ENCODE measurements at places on chromosomes 16 and 17. TPM values are rescaled to one million over a fixed set of nuclear protein-coding genes. Genes with fewer than 3 reads are reported as not detected.

FOXO3B gene
- total RNA-seq: 3.0 TPM

CX3CL1 gene
- 13.3 TPM for total RNA-seq

SCARF1 gene
- total RNA-seq: 131 TPM

VPS9D1 gene
- 16.9 TPM for total RNA-seq

MRM1 gene
- total RNA-seq: 3.5 TPM

TENT4B gene
- total RNA-seq: 10.0 TPM

BICDL2 gene
- total RNA-seq: not detected

ZDHHC7 gene
- 72.6 TPM for total RNA-seq

PTX4 gene
- total RNA-seq: 0.18 TPM

COQ9 gene
- 27.8 TPM for total RNA-seq

TBC1D3E gene
- total RNA-seq: not detected

HOXB3 gene
- total RNA-seq: 17.7 TPM

SMG1 gene
- total RNA-seq: 53.0 TPM

ABCC3 gene
- total RNA-seq: 1.1 TPM

GRCh38 chr17:37191219-37191618 lies 184.6 kb upstream of the C17orf78 start:
- no peak for DNase-seq

DNA sequence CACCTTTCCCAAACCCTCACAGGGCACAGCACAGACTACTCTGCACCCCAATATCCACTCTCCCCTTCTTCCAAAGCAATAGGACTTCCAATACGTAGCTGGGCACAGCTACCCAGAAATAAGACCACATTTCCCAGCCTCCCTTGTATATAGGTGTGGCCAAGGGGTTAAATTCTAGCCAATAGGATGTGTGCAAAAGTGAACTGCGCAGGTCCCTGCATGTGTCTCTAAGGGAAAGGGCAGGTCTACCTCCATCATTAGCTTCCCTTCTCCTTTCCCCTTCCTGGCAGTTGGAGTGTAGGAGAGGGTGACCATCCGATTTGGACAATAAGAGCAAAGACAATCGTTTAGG lies 25.5 kb upstream of the SNN start:
- no peak for DNase-seq

DNA sequence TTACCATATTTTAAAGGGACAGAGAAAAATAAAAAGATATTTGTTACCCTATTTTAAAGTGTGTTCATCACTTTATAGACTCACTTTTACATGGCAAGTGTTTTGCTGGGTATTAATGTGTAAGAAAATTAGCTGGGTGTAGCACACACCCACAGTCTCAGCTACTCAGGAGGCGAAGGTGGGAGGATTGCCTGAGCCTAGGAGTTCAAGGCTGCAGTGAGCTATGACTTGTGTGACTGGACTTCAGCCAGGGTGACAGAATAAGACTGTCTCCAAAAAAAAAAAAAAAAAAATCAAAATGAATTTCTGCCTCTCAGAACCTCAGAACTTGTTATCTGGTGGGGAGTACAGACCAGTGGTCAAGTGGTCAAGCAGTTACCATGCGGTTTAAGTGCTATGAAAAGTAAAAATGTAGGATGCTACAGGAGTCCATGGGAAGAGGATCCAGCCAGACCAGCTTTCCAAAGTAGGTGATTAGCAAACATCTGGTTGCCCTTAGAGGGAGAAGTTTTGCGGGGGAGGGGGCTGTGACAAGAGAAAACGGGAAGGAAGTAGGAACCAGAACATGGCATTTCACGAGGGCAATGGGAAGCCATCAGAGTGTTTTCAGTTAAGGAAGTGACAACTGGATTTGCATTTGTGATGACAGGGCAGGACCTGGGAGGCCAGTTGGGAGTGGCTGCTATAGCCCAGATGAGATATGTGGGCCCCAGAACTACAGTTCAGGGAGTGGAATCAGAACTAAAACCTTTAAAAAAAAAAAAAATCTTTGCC lies 13.9 kb downstream of the CNEP1R1 start:
- DNase-seq: no peak

GRCh38 chr17:36730857-36731490 lies 129.6 kb downstream of the MRM1 start:
- DNase-seq: no peak

- DNase-seq: no peak
Observed at GRCh38 chr17:35542990-35543389, 5.5 kb upstream of the SLFN12L start.

GRCh38 chr17:9020824-9021157 lies 519 bp upstream of the NTN1 start:
- DNase-seq: no peak

- no peak for DNase-seq
Observed at GRCh38 chr16:62392698-62393097, 356.5 kb upstream of the CDH8 start.

- DNase-seq: peak; percentile 80
Observed at GRCh38 chr17:80789356-80789902, 202.2 kb upstream of the CHMP6 start.

- DNase-seq: no peak
Observed at GRCh38 chr17:45132572-45133463, 503 bp upstream of the PLCD3 start.

DNA sequence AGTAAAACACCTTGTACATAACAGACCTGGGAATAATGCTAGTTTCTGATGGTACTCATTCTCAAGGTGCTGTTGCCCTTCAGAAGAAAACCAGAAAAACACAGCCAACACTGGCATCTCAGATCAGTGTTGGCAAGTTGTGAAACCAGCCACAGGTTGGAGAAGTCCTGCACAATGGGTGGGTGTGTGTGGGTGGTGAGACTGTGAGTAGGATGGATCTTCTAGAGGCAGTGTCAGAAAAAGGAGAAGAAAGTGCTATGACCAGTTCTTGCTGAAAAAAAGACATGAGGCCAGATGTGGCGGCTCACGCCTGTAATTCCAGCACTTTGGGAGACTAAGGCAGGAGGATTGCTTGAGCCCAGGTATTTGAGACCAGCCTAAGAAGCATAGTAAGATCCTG lies 35.2 kb upstream of the SMIM36 start:
- DNase-seq: no peak

- no peak for DNase-seq
Observed at GRCh38 chr17:69593351-69593715, 178.8 kb downstream of the MAP2K6 start.

DNA sequence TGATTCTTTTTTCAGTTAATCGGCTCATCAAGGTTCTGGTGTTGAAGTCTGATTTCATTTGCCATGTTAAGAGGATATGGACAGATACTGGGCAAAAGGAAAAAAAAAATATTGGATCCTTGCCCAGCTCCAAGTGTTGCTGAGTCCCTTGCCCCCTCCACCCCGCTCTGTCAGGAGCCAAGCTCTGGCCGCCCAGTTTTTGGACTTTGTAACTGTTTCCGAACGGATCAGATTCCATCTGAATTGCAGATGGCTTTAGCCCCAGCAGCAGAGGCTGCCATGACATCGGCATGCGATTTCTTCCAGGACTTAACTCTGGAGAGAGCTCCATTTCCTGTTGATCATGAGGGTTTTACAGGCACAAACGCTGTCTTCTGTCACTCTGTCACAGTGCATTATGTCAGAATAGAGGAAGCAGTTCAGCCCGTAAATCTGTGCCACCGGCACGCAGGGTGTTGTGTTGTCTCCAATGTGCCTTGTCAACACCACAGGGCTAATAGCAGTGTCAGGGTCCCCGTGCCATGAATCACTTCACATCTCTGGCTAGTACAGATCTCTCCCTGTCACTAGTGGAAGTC lies 615.6 kb downstream of the MAF start:
- DNase-seq: no peak

GRCh38 chr17:35423761-35424160 lies 8.5 kb downstream of the SLFN12 start:
- DNase-seq: no peak

- DNase-seq: no peak
Observed at GRCh38 chr17:39364236-39365025, 37.0 kb downstream of the FBXL20 start.

DNA sequence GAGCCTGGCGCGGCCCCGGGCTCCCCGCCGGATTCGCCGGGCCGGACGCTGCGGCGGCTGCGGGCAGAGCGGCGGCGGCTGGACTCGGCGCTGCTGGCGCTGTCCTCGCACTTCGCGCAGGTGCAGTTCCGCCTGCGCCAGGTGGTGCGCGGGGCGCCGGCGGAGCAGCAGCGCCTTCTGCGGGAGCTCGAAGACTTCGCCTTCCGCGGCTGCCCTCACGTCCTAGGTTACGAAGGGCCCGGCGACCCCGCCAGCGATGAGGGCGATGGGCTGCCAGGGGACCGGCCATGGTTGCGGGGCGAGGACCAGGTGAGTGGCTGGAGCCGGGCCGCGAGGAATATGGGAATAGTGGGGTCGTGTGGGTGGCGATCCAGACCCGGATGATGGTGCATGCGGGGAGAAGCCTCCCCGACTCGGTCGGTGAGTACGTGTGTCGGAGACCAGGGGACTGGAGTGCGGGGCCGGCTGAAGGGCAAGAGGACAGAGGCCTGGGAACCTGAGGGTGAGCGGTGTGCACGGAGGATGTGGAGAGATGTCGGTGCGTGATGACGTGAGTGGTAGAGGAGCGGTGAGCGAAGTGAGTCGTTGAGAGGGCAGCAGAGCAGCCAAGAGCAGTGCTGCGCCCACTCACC lies 517 bp downstream of the RUNDC1 start:
- DNase-seq: no peak

GRCh38 chr17:39147221-39148185 lies 3.9 kb downstream of the PLXDC1 start:
- DNase-seq: no peak

DNA sequence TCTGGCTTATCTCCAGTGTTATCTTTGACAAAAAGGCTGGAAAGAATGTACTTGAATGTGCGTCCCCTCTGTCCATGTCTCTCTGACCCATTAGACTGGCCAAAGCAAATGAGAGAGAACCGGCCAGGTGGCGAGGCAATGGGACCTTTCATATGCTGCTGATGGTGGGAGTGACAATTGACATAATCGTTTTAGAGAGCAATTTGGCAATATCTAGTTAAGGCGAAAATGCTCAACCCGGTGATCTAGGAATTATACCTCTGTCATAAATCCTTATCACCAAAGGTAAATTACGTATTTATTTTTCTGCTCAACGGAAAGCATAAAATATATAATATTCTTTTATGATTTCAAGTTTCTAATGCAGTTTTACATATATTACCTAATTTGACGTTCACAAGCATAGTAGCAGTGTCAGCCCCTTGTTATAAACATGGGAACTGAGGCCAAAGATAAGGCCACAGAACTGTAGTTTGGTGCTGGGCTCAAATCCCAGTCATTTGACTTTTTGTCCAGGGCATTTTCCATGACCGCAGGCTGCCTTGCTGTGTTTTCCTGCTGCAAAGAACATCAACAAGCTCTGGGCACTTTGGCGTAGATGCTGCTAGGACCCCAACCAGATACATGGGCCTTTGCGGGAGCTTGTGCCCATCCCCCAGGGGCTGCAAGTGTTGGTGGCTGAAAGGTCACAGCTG lies 14.7 kb upstream of the SDK2 start:
- no peak for DNase-seq

- DNase-seq: no peak
Observed at GRCh38 chr16:85041219-85042166, 13.9 kb downstream of the KIAA0513 start.

DNA sequence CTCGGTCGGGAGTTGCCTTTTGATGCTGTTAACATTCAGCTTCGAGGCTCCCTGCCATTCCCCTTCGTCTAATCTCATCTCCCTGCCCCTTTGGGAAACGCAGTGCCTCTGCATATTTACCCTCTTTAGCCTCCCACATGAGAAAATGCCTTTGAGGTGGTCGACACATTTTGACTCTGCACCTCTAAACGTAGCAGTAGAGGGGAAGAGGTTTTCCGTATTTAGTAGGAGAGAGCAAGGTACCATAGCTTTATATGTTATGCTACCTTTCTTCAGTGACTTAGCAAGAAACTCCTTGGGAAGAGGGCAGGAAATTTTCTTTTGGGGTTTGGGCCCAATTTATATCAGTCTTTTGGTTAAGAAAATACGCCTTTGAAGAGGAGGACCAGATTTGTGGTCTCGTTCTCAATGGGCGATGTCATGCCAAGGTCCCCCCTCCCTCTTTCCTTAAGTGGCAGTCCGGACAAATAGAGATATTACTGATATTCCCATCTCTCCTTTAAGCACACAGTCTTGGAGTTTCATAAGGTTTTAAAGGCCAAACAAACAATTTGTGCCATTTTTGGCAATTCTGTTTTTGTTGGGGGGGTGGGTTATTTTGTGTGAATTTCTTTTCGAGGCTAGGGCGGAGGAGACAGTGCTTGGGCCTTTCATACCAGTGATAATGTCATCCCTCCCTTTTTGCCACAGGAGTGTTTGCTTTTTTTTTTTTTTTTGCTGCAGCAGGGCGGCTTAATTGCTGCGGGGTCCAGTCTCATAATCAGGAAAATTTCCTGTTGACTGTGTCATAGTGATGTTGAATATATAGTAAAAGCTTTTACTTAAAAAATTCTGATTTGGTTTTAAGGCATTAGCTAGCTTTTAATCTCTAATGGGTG lies 1.5 kb downstream of the PAFAH1B1 start:
- no peak for DNase-seq

GRCh38 chr16:22912654-22913053 lies 98.7 kb downstream of the HS3ST2 start:
- no peak for DNase-seq

DNA sequence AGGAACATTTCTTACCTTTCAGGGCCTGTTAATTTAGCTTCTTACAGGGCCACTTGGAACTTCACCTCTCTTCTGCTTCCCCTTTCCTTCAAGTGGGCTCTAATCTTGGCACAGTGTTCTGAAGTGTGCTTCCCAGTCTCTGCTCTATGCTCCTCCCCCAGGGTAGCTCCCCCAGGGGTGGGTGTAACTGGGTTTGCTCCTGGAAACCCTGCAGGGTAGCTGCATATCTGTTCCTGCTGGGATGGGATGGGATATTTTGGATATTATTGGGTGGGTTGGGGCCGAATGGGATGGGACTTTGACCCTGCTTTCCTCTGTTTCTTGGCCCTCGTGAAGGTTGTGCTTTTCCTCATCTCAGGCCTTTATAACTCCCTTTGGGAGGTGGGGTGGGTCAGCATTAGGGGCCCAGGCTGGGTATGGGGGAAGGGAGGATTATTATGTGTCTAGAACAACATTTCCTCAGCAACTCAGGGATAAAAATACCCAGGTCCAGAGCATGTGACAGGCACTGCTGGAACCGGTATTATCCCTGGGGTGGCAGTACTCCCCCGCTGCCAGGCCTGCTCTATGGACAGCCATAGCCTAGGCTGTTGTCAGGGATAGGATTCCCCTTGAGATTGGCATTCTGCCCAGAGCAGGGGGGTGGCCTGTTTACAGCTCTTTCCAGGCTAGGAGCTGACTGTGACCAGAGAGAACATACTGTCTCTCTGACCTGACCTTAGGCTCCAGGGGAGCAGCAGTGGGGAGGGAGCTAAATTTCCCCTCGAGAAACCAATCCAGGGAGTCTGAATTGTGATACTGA lies 5.0 kb downstream of the NFE2L1 start:
- no peak for DNase-seq

- DNase-seq: no peak
Observed at GRCh38 chr17:60902399-60902798, 224.7 kb downstream of the BCAS3 start.

GRCh38 chr17:64240741-64241347 lies 22.2 kb downstream of the TEX2 start:
- DNase-seq: no peak

GRCh38 chr17:73348829-73349095 lies 37.0 kb upstream of the CDC42EP4 start:
- DNase-seq: no peak

Data from glomerular endothelial cell (primary cell).